ENCODE measurements at places on chromosomes 12 and 14.

DNA sequence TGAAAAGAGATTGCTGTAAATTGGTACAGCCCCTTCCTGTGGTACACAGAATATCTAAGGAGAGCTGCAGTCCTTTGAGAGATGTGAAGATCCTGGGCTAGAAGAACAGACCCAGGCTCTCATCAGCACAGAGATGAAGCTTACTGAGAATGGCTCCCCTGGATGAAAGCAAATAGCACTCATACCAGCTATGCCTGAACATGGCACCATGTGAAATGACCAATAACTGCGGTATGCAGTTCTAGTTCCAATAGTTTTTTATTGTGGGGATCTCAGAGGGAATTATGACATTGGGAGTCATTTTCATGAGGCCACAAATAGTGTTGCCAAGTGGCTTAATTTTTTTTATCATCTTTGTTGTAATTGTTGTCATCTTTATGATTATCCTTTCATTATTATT is 15.4 kb upstream of the TRHDE start:
- DNase-seq = no peak
- no peak overlapping the region for H3K4me3 ChIP-seq
- H3K27ac ChIP-seq = no peak overlapping the region
- no peaks in the 10 kb centered on the region for H3K4me1 ChIP-seq
- no peaks in the 10 kb centered on the region for H3K27me3 ChIP-seq

DNA sequence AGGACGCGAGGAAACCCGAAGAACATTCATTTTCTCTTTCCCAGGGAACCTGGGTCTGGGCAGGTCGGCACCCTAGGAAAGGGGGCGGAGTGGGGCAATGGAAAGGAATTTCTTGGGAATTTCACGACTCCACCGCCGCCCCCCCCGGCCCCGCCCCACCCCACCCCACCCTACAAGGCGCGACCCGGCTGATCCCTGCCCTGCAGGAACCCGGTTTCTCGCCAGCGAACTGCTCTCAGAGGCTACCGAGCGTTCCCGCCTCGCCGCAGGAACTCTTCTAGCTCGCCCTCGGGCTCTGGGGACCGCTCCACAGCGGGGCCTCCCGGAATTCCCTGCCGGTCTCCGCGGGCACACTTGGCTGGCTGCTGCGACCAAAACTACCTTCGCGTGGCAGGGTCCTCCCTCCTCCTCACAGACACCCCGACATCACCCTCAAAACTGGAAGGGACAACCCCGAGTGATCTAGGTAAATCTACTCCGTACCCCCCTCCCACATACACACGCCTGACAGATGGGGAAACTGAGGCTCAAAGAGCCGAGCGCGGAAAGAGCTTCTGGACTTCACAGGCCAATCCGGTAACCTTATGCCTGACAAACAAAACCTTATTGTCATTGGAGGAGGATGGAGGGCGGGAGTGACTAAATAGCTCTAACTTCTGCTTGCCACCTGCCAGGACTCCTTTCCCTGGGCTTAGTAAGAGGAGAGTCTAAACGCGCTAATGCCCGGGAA is 785 bp upstream of the ACTN1 start:
- H3K36me3 ChIP-seq = peaks cover 20% of the 10 kb centered on the region
- peak overlapping the region; percentile 85 for H3K4me3 ChIP-seq
- H3K27ac ChIP-seq = peak overlapping the region; percentile 86
- peak; percentile 92 for DNase-seq
- H3K4me1 ChIP-seq = peaks cover 3% of the 10 kb centered on the region

DNA sequence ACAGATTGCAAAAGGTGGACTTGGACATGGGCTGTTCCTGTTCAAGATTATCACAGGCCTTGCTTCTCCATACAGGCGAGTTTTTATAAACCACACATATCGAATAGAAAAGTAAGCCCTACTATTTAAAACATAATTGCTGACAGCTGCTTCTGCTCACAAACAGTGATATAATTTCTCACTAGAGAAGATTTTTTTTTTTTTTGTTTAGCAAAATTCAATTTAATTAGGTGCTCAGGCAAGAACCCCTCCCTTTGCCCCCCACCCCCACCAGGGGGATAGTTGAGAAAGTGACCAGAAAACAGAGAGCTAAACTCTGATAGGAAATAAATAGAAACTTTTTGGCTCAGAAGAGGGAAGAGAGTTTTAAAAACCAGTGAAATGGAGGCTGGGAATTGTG is 132.8 kb upstream of the CRY1 start:
- no peak overlapping the region for H3K4me3 ChIP-seq
- H3K4me1 ChIP-seq = no peaks in the 10 kb centered on the region
- no peaks in the 10 kb centered on the region for H3K36me3 ChIP-seq
- no peaks in the 10 kb centered on the region for H3K27me3 ChIP-seq
- no peak for DNase-seq
- no peak overlapping the region for H3K27ac ChIP-seq

- H3K36me3 ChIP-seq = no peaks in the 10 kb centered on the region
- H3K4me3 ChIP-seq = no peak overlapping the region
- no peak for DNase-seq
- peaks cover 4% of the 10 kb centered on the region for H3K4me1 ChIP-seq
- no peak overlapping the region for H3K27ac ChIP-seq
- H3K27me3 ChIP-seq = no peaks in the 10 kb centered on the region
Observed at GRCh38 chr14:103143506-103143905, 20.2 kb downstream of the TNFAIP2 start.

DNA sequence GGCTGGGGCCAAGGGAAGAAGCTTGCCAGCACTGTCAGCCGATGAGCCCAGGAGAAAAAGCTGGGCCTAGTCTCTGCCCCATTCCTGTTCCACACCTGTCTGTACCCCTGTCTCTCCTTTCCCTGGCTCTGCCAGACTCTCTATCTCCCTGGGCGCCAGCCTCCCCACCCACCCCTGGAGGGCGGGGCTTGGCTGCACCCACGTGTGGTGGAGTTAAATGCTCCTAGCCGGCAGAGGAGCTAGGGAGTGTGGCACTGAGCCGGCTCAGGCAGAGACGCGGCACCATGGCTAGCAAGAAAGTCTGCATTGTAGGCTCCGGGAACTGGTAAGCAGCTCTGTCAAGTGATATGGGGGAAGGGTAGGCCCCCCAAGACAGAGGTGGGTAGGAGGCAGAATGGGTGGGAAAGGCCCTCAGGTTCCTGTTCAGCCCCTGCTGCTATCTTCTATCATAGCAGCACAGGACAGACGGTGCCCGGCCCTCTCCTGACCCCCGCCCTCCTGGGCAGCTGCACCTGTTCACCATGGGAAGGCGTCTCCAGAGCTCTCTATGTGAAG is at the start of gene GPD1:
GPD1 (plus strand) TSS at position 242 of the 555 bp plus-strand sequence; CDS start at position 285, 43 bp downstream.
- H3K27me3 ChIP-seq = no peaks in the 10 kb centered on the region
- H3K4me1 ChIP-seq = no peaks in the 10 kb centered on the region
- peak; percentile 89 for DNase-seq
- no peak within 1 kb of the TSS for H3K4me3 ChIP-seq
- no peak within 1 kb of the TSS for H3K27ac ChIP-seq

- H3K4me3 ChIP-seq = no peak overlapping the region
Observed at GRCh38 chr14:76432827-76433752, 57.2 kb downstream of the ESRRB start.

DNA sequence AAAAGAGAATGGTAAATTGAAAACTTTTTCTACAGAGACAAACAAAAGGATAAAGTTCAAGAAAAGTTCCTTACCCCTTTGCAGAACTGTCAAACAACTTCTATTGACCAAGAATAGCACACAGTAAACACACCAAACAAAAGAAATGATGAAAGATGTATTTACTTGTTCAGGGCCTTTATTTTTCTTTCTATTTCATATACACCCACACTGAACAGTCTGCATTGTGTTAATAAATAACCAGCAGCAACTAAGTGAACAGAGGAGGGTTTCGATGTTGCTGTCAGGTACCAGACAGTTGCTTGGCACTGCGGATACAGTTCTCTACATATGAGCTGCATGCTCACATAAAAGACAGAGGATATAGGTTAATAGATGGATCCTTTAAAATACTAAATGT is 122.1 kb downstream of the SOX5 start:
- no peaks in the 10 kb centered on the region for H3K27me3 ChIP-seq
- H3K27ac ChIP-seq = no peak overlapping the region
- no peak overlapping the region for H3K4me3 ChIP-seq
- DNase-seq = no peak
- H3K36me3 ChIP-seq = no peaks in the 10 kb centered on the region

GRCh38 chr12:31298515-31298910 is 27.4 kb downstream of the SINHCAF start:
- H3K27me3 ChIP-seq = no peaks in the 10 kb centered on the region
- H3K4me3 ChIP-seq = no peak overlapping the region
- no peak for DNase-seq
- peaks cover 20% of the 10 kb centered on the region for H3K4me1 ChIP-seq

DNA sequence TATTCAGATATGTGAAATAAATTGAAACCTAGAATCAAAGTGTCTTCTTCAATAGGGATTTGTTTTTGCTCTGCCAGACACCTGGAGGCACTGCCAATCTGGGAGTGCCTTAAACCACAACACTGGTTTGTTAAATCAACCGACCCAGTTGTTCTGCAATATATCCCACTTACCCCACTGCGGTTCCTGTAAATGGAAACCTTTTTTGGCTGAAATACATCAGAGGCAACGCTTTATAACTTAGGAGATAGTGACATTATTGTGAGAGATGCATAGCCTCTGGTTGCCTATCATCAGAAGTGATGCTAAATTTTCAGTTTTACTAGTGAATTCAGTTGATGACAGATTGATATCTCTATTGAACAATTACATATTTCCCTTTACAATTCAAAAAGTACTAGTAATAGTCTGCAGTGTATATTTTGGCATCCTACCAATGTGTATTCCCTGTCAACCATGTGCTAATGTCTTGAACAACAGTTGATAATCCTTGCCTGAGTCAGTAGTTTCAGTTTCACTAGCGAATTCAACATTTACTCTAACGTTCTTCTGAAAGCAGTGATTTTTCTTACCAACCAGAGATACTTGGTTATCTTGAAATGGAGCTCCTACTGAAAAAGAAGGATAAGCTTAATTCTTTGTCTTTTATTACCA is 30.5 kb downstream of the PPP2R5C start:
- H3K4me3 ChIP-seq = no peak overlapping the region
- H3K27ac ChIP-seq = no peak overlapping the region
- no peaks in the 10 kb centered on the region for H3K4me1 ChIP-seq
- no peak for DNase-seq
- no peaks in the 10 kb centered on the region for H3K27me3 ChIP-seq

DNA sequence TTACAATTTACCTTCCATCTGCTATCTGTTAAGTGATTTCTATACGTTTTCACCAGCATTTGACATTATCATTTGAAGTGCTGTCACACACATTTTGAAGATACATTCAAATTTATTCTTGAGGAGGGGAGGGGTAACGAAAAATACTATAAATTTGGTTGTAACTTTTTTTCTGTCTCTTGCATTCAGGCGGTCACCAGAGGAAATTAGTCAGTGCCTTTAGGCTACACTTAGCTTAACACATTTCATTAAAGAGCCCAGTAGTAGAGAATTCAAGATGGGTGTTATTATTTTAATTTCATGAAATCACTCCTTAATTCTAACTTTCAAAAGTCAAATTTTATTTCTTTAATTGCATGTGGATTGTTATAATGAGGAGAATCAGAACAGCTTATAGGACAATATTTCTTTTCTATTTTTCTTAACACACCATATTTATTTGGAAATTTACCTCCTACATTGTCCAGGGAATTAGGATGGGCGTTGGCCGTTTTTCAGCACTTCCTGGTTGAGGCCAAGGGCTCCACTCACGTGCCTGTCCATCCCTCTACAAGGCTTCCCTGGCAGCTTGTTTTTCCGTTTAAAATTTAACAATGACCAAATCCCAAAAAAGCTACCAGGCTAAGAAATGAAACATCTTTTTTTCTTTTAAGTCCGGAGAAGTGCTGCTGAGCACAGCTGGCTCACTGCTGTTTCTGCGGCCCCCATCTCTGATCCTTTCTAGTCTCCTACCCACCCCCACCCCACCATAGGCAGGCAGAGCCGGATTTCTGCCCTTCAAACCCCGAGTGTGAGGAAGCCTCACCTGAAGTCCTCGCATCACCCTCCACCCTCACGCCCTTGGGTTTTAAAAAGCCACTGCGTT is 1.1 kb upstream of the FAR2 start:
- no peaks in the 10 kb centered on the region for H3K36me3 ChIP-seq
- no peak for DNase-seq
- no peak overlapping the region for H3K27ac ChIP-seq
- H3K4me1 ChIP-seq = no peaks in the 10 kb centered on the region
- H3K4me3 ChIP-seq = peak overlapping the region; percentile 81

GRCh38 chr12:120006258-120006975 is 17.4 kb downstream of the BICDL1 start:
- no peak overlapping the region for H3K27ac ChIP-seq
- no peak for DNase-seq
- no peaks in the 10 kb centered on the region for H3K36me3 ChIP-seq
- H3K27me3 ChIP-seq = no peaks in the 10 kb centered on the region

DNA sequence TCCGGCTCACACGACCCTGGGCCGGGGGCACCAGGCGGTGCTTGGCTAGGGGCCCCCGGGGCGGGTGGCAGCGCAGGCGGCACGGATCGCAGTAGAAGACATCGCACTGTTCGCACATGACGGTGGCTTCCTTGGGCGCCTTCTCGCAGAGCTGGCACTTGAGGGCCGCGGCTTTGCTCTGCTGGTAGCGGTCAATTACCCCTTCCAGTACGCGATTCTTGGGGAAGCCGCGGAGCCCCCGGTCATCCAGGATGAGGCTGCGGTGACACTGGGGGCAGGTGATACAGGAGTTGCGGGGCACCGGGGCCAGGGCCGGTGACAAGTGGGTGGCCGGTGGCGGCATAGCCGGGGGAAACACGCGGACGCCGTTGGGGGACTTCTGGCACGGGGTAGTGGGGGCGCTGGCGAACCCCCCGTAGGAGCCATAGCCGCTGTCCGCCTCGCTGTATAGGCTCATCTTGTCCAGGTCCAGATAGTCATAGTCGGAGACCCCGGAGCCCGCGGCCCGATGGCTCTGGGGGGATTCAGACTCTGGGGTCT is 553 bp downstream of the TRIM9 start:
- H3K27ac ChIP-seq = no peak overlapping the region
- H3K27me3 ChIP-seq = peaks cover 72% of the 10 kb centered on the region
- DNase-seq = peak; percentile 73
- H3K4me1 ChIP-seq = peaks cover 4% of the 10 kb centered on the region
- H3K36me3 ChIP-seq = no peaks in the 10 kb centered on the region

- no peaks in the 10 kb centered on the region for H3K36me3 ChIP-seq
- H3K4me1 ChIP-seq = no peaks in the 10 kb centered on the region
- H3K4me3 ChIP-seq = no peak overlapping the region
- DNase-seq = no peak
Observed at GRCh38 chr12:19869413-19869812, 430.1 kb downstream of the AEBP2 start.

- peaks cover 13% of the 10 kb centered on the region for H3K36me3 ChIP-seq
- no peak overlapping the region for H3K27ac ChIP-seq
- no peak overlapping the region for H3K4me3 ChIP-seq
Observed at GRCh38 chr12:27293463-27293862, 39.2 kb upstream of the BMAL2 start.

Data from endodermal cell (in vitro differentiated cells).